ENCODE measurements at places on chromosomes 1 and 21.

DNA sequence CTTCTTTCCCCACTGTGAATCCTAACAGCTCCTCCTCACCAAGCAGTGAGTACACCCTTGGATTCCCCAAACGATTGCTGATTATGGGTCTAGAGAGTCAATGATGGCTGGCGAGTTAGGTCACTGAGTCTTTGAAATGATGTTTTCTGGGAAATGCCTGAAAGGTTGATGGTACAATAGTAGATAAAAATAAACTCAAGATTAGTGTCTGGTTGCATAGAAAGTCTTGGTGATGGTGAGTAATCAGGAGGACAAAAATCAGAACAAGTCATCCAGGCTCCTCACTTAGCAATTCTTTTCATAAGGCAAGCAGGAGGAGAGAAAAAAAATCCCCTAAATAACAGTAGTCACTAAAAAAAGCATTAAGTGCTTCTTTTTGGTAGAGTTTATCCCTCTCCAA lies 22.6 kb downstream of the HLX start:
- DNase-seq: no peak

- DNase-seq: peak; percentile 54
Measured at GRCh38 chr21:42406201-42406621, 2.5 kb downstream of the UBASH3A start.

DNA sequence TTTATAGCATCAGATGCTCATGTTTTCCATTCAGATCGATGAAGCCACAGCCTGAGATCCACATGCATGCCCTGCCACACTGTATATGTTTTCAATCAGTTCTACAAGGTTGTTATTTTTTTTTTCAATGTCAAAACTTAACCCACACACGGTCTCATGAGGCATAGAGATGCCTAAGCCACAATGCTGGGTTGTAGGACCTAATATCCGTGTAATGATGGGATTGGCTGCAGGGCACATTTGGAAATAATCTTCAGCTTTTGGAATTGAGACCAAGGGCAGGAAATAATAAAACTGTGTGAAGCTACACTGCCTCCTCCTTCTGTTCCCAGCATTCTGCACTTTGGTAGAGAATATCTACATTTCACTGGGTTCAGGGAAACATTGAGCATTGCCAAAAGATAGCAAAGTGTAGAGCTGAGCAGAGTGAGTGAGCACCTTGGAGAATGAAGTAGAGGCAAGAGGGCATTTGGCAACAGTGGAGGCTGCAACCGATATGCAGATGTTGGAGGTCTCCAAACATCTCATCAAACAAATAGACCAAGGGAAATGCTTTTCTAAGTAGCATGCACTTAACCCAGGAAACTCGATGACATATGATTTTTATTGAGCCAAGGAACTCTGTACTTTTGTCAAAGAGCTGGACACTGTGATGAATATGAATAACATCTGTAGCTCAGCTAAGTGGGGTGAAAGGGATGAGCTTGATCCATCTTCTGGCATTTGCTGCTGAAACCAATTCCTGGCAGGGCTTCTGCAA lies 176.7 kb downstream of the LYPLAL1 start:
- DNase-seq: no peak

DNA sequence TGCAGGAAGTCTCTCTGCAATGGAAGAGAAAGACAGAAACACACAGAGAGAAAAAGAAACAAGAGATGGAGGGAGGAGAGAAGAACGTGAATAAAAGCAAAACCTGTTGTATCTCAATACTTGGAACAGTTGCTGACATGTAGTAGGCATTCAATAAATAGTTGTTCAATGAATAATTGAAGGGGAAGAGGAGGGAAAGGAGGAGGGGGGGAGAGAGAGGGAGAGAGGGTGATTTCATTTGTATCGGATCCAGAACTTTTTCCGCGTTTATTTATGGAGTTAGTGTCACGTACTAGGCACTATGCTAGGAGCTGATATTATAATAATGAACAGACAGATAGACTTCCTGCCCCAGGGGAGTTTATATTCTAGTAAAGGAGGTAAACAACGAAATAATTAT lies 144.1 kb downstream of the OMA1 start:
- no peak for DNase-seq

- peak; percentile 18 for DNase-seq
Measured at GRCh38 chr1:11804666-11805421, 920 bp downstream of the MTHFR start.

- DNase-seq: no peak
Measured at GRCh38 chr1:219347921-219348391, 174.3 kb downstream of the LYPLAL1 start.

DNA sequence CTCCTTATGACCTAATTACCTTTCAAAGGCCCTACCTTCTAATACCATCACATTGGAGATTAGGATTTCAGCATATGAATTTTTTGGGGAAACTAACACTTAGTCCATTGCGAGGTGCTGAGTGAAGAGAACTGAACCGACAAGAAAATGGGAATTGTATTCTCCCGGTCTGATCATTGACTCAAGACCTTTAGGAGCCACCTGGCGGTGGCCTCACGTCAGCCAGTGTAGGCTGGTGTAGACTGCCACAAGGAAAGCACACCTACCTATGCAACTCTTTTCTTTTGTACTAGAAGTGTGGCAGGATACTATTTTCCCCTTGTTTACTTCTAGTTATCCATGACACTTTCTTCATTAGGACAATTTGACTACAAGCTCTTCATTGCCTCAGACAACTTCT lies 333.5 kb upstream of the B3GALT2 start:
- no peak for DNase-seq

DNA sequence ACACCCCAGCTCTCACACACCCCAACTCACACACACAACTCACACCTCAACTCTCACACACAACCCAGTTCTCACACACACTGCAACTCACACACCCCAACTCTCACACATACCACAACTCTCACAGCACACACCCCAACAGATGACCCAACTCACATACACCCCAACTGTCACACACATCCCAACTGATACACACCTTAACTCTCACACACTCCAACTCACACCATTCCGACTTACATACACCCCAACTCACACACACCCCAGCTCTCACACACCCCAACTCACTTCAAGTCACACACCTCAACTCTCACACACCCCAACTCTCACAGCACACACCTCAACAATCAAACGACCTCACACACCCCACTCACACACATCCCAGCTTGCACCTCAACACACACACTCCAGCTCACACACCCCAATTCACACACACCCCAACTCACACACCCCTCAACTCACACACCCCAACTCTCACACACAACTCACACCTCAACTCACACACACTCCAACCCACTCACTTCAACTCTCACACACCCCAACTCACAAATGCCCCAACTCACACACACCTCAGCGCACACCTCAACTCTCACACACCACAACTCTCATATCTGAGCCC lies 66.3 kb downstream of the SETD4 start:
- DNase-seq: no peak

DNA sequence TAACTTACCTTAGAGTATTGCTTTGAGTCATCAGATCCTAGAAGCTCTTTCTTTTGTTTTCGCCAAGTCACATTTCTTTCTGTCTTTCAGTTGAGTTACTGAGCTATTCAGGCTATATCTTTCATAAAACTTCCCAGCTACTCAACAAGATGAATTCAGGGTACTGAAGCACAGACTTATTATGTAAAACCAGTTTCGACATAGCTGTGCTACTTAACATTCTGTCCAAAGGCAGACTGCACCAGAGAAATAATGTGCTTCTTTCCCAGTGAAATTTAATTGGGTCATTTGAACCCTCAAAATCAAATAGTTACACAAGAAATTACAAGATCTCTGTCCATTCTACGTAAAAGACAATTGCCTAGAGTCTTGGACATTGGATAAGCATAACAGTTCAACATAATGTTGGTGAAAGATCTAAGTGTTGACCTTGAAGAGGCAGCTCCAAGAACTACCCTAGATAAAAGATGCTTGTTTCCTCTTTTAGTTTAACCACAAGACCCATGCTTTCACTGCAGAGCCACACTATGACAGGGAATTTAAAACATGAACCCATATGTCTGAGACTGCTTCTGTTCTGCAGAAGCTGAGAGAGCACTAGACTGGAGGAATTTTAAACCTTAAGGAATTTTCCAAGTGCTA lies 163.2 kb downstream of the LRRC40 start:
- no peak for DNase-seq

DNA sequence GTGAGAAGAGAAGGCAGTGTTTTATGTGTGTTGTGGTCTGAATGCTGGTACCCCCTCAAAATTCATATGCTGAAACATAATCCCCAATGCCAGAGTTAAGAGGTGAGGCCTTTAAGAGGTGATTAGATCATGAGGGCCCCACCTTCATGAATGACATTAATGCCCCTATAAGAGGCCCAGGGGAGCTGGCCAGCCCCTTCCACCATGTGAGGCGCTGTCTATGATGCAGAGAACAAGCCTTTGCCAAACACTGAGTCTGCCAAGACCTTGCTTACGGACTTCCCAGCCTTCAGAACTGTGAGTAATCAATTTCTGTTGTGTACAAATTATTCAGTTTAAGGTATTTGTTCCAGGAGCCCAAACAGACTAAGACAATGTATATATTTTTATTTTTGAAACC lies 20.2 kb downstream of the CAPZB start:
- DNase-seq: no peak
